Right ventricle myocardium superior (tissue), 1 donor: ENCODE measurements at places on chromosomes 16 and 17.

DNA sequence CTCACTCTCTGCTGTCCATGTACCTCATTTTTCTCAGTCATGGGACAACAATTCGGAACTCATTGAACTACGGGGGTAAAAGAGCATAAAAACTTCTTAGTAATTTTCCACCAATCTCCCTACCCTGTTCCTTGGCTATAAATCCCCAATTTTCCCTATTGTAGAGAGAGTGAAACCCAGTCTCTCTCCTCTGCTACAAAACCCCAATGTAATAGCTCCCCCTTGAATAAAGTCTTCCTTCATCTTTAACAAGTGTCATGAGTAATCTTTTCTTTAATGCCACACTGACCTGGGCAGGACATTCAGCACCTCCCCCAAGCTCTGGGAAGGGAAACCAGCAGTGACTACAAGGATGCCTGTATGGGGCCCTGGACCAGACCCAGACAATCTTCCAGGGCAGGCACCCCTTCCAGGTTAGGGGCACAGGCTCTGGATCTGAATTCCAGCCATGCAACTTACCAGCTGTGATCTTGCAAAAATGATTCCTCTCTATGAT lies 10.2 kb upstream of the EIF1 start:
- DNase-seq, result no peak

DNA sequence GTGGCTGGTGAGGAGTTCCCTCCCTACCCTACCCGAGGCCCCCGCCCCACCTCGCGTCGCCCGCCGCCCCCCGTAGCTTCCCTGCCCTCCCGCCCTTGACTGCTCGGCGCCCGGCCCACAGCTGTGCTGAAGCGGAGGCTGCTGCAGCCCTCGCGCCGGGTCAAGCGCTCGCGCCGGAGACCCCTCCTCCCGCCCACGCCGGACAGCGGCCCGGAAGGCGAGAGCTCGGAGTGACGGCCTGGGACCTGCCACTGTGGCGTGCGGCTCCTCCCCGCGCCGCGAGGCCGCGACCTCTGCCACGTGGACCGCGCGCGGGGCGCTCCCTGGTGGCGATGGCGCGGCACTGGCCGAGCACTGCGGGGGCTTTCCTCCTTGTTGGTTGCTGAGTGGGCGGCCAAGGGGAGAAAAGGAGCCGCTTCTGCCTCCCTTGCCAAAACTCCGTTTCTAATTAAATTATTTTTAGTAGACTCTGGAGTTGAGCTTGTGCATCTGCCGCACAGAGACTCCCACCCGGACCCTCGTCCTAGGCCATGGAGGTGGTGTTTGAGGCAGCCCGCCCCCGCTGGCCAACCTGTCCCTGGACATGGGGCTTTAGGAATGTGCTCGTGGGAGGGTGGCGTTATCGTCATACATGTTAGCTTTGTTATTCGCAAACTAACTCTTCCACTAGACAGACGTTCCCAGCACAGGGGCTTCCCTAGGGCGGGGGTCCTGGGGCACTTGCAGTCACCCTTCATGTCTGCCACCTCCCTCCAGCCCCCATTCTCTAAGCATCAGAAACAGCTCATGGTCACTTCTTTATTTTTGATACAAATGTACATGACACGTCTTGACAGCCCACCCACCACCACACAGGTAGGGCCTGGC lies 4.4 kb downstream of the TP53I13 start:
- peak; percentile 78 for DNase-seq

GRCh38 chr17:74445158-74445557 lies 13.3 kb downstream of the GPRC5C start:
- DNase-seq, result peak; percentile 41

- DNase-seq, result no peak
These were observed 8.9 kb upstream of the RBFOX3 start for GRCh38 chr17:79619636-79620206.

- DNase-seq, result peak; percentile 60
These were observed 47.1 kb upstream of the TEKT3 start for GRCh38 chr17:15388356-15389041.

DNA sequence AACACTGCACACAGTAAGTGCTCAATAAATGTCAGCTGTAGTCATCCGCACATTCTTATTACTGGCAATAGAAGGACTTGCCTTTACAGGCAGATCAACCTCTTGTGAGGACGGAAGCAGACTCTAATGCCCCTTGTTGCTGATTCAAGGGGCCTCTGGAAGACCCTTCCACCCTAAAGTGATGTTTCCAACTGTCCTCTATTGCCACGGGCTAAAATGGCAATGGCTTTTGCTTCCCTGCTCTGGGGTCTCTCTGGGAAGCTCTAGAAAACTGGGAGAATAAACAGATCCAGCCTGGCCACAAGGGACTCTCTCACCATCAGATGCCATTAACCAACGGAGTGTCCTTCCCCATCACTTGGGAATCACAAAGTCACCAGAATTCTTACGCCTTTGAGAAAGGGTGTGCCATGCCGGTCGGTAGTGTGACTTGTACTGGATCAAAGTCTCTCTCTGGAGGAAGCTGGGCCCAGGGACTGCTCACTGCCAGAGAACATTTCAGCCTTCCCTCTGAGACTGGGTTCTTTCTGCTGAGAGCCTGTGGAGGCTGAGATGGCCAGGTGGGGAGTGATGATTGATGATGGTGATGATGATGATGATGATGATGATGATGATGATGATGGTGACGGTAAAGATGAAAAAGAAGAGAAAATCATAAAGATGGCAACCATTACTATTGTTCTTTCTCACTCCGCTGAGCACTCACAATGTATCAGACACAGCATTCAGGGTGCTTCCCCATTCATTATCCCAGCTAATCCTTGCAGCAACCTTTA lies 146.8 kb downstream of the CYLD start:
- no peak for DNase-seq

- no peak for DNase-seq
These were observed 581.5 kb upstream of the RBFOX1 start for GRCh38 chr16:6751191-6751590.

GRCh38 chr17:82105882-82106687 lies 8.0 kb upstream of the FASN start:
- peak; percentile 74 for DNase-seq
